ENCODE measurements at places on chromosomes 3 and 15.

- no peak for DNase-seq
Measured at GRCh38 chr3:29416514-29416913, 135.6 kb downstream of the RBMS3 start.

DNA sequence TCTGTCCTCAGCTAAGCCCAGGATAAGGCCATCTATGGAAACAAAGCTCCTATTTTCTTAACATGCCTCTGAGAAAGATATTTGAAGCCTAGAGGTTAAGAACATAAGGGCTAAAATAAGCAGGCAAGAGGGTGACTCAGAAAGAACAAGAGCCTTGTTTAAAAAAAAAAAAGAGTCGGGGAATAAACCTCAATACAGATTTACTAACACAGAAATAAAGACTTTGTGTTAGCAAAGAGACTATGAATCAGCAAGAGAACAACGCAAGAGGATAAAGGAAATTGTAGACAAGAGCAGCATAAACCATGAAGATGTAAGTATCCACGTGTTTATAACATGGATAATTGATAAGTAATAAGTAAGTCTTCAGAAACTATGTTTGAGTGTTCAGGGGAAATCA lies 36.0 kb downstream of the RAB27A start:
- DNase-seq, result no peak

DNA sequence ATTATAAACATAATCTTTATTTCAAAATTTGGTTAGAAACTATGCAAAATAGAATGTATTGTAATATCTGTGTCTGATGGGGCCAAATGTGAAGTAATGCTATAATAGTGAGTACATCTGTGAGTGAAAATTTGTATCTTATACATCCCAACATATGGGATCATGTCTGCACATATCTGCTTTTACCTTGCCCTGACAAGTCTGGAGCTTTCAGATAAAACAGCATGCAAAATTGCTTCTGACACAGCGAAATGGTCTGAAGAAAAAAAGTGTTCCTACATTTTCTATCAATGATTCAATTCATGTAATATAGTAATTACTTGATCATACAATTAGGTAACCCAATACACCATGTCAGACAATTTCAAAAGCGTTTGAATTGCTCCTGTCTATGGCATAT lies 58.1 kb upstream of the P3H2 start:
- no peak for DNase-seq

GRCh38 chr3:37198996-37199395 lies 24.6 kb upstream of the LRRFIP2 start:
- DNase-seq, result no peak

- no peak for DNase-seq
Measured at GRCh38 chr3:154301561-154301960, 22.7 kb downstream of the DHX36 start.

DNA sequence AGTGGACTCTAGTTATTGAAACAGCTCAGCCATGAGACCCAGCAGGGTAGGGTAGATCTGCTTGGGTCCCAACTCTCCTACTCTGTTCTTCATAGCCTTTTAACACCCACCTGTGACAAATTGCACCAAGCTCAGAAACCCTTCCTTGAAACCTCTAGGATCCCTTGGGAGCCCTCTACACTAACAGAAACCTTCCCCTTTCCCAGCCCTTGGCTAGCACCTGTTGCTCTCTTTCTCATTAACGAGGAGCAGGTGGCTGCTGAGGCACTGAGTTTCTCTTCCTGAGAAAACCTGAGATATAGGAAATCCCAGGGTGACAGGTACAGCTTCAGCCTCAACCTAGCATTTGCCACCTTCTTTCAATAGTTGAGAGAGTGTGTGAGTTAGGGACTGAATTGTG lies 88.3 kb upstream of the CLSTN2 start:
- no peak for DNase-seq

- DNase-seq, result no peak
Measured at GRCh38 chr3:107794664-107795443, 272.1 kb downstream of the BBX start.

GRCh38 chr15:65857718-65858402 lies 11.4 kb upstream of the RAB11A start:
- DNase-seq, result no peak

DNA sequence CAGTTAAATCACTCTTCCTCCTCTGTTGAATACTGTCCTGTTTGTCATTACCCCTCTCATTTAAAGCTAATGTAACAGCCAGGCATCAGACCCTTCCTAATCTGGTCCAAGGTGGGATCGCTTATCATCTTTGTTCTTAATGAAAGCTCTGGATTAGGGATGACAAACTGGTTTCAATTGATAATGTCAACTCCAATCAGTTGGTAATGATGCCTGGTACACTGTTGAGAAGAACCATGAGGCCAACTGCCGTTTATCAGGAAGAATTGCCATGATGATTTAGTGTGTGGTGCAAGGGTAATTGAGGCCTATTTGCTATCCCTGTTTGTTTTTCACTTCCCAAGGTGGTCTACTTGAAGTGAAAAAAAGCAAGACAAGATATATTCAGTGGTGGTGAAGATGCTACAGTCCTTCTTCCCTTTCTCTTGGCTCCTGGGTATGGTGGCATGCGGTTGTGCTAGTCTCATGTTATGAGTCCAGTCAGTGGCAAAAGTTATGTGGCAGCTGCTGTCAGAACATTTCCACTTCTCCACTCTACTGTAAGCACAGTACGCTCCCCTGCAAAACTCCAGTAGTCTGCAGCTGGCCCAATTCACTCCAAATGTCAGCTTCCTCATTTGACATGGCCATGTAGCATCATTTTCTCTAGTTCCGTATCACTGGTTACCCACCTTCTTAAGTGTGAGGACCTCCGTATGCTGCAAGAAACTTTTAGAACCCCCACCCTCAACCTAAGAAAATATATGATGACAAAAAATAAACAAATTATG lies 72.5 kb downstream of the MORC1 start:
- DNase-seq, result no peak

All from stimulated activated CD8-positive, alpha-beta memory T cell treated with anti-CD3 and anti-CD28 coated beads, Interleukin-15, amount 100 ng/mL, for 1 hour (primary cell).